ENCODE measurements at places on chromosomes 6 and 20.

DNA sequence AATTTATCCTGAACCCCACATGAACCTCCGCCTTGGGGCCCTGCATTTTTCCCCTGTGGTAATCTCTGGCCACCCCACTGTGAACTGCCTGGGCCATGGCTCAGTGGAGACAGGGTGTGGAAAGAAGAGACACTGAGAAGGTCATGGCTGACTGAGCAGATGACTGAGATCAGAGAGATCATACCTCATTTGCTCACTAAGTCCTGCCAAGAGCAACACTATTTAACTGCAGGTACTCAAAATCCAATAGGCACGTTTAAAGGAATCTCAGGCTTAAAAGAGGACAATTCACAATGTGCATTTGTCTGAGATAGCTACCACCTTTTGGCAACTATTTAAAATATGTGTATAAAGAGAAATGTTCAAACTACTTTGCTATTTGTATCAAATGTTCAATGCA is 305.0 kb downstream of the GMDS start:
- DNase-seq: no peak

DNA sequence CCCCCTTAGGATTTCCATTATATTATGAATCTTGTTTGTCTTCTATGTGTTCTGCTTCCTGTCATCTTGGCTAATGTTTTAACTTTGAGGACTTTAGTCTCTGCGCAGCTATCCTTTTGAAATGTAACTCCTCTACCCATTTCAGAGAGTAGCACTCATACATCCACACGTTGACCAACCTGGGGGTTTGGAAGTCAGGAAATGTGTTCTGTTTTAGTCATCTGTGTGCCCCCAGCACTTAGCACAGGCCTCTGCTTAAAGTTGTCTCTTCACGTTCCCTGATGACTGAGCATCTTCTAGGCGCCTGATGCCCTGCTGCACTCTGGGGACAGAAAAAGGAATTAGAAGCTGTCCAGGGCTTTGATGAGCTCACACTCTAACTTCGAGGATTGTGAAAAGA is 47.9 kb downstream of the HMGN3 start:
- DNase-seq: no peak

DNA sequence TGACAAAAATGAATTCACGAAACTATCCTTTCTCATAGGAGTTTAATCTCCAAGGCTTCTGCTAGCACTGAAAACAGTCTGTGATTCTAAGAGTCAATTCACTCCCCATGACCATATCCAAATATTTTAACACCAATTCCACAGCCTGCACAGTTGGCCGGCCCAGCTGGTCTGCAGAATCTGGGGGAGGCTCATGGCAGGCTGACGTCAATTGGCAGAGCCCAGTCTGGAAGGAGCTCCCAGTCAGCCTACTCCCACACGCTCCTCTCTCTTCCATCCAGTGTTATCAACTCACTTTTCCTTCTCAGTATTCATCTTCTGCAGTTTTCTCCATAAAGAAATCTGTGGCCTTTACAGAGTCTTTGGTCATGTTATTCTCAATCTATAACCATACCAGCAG is 111.0 kb downstream of the TBXT start:
- DNase-seq: no peak

DNA sequence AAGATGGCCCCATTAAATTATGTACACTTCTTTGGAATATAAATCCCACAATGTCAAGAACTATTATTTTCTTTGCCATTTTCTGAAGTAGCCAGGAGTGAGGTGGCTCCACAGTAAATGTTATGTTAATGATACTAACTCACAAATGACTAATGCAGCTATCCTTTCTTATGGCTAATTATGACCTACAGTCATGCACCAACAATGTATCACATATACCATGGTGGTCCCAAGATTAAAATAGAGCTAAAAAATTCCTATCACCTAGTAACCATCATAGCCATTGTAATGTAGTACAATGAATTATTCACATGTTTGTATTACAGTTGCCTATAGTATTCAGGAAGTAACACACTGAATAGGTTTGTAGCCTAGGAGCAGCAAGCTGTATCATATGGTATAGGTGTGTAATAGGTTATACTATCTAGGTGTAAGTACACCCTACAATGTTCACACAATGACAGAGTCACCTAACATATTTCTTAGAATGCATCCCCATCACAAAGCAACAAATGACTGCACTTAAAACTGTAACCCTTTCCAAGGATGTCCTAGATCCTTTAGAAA is 15.3 kb downstream of the ECHDC1 start:
- DNase-seq: peak; percentile 88

- no peak for DNase-seq
Observed at GRCh38 chr6:32188381-32189068, 1.5 kb downstream of the PBX2 start.

GRCh38 chr6:15269011-15269410 is 23.1 kb downstream of the JARID2 start:
- DNase-seq: no peak

DNA sequence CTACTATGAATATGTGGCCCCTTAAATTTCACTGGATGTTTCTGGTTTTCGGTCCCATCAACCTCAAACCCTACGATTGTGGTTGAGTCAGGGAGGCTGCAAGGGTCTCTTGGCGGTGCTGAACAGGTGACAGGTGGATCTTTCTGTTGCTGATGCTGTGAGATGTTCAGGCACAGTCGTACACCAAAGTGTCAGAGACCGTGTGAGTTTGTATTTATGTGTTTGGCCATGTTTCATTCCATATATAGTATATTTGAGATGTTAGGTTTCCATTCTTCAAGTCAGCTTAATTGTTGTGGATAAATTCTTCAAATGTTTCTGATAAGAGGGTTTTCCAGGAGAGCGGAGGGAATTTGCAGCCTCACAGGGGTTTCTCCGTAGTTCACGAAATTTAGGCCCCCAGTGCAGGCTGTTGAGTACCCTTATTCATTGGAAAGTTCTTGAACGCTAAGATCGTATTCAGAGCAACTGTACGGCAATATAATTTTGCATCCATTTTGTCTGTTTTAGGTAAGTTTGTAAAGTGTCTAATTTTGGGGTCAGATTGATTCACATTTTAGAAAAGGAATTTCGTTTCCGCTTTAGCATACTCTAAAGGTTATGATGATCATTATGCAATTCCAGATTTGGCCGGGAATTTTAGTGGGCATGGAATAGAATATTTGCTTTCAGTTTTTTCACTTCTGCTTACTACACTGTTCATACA is 1.2 kb downstream of the TAB2 start:
- DNase-seq: no peak

DNA sequence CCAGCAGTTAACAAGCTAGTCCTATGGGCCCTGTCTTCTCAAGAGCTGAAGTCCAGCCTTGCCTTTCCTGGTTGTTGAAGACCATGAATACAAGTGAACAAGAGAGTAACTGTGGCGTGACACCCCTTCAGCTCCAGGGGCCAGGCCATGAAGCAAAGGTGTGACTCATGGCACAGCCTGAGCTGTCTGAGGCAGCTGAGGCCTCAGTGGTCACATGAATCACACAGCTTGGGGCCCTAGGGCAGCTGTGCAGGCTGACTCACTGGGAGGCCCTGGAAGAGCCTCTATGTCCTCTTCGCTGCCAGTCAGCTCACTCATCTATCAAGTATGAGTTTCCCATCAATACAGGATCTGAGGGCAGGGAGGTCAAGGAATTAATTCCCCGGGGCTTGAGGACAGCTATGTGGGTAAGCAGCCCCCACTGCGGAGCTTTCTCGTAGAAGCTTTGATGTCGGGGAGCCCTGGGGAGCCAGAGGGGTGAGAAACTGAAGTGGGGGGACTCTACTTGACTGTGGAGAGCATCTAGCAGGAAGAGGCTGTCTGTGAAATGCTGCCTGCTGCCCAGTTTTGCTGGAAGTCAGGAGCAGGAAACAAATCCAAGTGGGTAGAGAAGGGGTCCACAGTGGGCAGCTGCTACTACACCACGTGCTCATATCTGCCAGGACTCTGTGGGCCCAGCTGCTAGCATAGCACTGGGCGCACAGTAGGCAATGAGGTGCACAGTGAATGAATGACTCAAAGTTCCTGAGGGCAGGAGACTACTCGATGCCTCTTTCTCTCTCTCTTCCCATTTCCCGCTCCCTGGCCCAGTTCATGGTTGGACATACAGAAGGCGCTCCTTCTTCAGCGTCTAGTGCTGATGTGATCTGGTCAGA is 13.7 kb upstream of the FAM83C start:
- peak; percentile 100 for DNase-seq

DNA sequence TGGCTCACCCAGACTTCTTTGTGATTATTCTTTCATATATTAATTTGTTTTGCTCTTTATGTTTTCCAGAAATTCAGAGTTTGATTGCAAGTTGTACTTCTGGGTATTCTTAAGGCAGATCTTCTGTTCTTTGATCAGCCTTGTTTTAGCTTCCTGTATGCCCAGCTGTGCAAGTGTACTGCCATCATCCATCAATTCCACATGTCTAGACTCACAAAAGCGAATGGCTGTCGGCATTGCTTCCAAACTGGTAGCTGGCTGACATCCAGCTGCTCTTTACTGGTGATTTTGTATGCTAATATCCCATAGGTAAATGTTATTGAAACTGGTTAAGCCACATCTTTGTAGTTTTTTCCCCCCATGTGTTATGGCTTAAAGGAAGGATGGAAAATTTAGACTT is 1084.8 kb upstream of the CITED2 start:
- no peak for DNase-seq

DNA sequence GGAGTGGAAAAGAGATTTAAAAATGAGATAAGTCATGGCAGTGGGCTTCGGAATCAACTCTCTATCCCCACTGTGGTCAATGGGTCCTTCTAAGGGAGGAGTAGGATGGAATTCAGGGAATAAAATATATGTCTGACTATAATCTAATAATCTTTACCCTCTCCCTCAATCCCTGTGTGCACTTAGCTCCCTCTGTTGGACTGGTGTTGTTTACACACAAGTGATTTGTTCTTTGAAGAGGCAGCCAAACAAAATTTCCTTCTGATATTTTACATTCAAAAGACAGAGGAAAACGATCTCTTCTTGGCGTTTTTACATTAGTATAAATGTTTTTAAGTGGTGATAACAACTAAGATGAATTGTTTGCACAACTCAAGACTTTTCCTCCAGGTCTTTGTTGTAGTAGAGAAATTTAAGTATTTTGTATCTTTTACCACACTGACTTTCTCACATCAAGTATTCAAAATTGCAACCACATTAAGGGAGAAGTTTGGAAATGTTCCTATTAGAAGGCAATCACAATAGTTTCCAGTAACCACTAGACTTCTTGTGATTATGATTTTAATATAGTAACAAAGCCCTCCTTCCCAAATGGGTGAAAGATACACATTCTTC is 317.8 kb downstream of the CENPW start:
- DNase-seq: peak; percentile 37

DNA sequence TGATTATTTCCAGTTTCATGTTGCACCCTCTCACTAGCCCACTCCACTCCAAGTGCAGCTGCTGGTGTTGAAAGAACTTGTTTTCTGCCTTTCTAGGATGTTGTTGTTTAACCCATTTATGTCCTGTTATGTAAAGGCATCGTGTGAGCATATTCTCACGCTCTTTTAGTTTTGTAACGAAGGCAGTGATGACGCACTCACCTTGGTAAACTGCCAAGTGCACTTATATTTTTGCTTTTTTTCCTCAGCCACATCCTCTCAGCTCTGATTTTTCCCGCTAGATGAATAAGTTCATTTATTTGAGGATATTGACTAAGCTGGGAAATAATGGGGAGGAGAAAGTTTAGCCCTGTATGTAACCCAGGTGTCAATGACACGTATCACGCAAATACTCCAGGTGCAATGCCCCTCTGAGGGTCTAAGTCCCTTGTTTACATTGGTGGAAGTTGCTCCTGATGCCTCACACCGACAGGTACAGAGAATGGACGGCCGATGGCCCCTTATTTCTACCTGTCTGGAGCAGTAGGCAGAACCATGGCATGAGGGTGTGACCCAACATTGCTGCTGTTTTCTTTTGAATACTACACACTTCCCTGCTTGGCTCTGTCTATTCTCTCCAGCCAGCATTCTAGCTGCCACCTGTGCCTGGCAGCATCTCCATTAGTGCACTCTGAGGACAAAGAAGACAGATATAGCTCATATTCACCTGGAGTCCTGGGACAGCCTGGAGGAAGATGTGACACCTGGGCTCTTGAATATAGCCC is 132.7 kb upstream of the SLC24A3 start:
- DNase-seq: peak; percentile 5

DNA sequence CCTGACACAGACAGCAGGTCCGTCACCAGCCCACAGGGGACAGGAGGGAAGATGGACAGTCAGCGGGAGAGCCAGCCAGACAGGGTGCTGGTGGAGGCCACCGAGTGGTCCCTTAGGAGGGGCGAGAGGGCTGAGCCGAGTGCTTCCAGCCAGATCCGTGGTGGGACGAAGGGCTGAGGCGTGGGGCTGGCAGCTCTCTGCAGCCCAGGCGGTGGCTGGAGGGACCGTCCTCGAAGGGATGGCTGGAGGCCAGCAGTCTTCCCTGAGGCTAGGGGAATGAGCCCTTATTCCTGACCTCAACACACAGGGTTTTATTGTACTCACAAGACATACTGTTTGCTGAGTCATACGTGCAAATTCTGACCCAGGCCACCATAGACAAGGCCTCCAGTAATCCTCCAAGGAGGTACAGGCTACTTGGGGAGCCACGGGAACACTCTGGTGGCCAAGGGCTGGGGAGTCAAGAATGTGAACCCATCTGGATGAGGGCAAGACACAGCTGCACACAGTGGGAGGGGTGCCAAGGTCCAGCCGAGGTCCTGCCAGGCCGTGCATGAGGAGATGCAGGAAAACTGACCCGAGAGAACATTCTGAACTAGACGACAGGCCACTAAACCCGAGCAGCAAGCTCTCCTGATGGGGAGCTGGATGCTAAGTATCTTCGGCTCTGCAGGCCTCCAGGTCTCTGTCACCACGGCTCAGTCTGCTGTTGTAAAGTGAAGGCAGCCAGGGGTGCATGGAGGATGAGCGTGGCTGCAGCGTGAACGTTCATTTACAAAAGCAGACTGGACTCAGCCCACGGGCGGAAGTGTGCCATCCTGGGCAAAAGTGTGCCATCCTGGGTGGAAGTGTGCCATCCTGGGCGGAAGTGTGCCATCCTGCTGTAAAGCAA is 242.5 kb downstream of the TTLL2 start:
- DNase-seq: no peak

- no peak for DNase-seq
Observed at GRCh38 chr6:24901698-24902328, 33.9 kb downstream of the RIPOR2 start.

GRCh38 chr20:57079031-57080005 is 187.1 kb downstream of the BMP7 start:
- DNase-seq: peak; percentile 86

DNA sequence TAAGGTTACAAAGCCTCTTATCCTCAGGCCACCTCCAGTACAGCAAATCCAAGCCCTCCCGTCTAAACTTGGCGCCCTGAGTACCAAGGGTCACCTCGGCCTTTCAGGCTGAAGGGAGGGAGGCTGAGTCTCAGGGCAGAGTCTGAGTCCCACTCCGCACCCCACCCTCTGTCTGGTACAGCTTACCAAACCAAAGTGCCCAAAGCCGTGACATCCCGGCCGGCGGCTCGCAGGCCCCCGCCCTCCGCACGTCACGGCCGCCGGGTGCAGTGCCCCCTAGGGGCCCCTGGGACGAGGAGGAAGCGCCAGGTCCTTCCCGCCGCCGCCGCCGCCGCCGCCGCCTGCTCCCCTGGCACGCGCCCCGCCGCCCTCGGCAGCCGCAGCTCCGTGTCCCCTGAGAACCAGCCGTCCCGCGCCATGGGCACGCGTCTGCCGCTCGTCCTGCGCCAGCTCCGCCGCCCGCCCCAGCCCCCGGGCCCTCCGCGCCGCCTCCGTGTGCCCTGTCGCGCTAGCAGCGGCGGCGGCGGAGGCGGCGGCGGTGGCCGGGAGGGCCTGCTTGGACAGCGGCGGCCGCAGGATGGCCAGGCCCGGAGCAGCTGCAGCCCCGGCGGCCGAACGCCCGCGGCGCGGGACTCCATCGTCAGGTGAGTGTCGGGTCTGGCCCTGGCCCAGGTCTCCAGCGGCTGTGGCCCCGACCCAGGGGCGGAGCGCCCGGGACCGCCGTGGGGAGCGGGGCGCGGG is at the start of gene MTHFD1L:
Gene MTHFD1L, plus strand, starts transcription at position 297 of the 741 bp plus-strand sequence. Its CDS starts 121 bp downstream, at position 418.
- DNase-seq: peak; percentile 91

Measured in fibroblast of skin of back (primary cell).